ENCODE measurements at places on chromosomes 11 and 22.

DNA sequence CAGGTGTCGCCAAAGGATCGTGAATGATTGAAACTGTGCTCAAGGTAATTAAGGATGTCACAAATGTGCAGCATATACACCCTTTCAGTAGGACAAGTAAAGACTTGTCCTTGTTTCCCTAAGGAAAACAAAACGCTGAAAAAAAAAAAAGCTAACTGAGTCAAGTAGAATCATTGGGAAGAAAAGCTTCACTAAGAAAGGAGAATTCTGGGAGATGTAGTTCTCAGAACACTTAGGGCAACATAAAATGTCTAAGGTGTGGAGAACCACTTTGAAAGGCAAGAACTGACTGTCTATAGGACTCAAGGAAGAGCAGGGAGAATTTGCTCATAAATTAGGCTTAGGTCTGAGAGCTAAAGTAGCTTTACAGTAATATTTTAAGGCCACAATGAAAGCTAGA, 2.9 kb upstream of the OR5T1 start:
- DNase-seq, result no peak

DNA sequence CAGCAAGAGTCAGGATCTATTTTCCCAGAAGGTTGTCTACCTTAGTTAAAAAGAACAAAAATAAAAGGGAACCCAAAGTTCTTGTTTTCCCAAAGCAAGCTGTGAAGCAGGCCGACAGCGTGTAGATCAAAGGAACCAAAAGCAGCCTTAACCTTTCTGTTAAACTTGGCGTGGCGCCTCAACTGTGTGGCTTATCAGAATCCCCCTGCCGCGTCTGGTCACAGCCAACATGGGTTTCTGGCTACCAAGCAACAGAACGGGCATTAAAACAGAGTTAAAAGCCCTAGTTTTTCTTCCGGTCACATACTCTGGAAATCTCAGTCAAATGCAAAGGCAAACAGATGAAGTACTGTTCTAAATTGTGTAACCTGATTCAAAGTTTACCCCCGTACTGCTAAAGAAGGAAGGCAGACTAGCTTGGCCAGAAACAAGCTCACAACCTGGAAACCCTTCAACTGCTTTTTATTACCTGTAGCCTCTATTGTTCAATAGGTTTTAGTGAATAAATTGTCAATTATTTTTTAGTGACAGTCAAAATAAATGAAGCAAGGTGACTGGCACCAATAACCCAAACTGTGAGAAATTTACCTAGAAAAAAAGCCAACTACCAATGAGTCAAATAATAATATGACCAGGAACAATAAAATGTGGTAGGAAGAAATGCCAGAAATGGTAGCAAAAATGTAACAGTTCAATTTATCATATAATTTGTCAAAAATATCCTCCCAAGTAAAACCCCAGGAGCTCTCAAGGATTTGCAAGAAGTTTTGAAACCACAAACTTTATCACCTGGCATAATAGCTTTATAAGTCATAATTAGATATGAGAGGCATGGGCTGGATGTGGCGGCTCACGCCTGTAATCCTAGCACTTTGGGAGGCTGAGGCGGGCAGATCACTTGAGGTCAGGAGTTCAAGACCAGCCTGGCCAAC, 21.4 kb downstream of the CHKA start:
- no peak for DNase-seq

DNA sequence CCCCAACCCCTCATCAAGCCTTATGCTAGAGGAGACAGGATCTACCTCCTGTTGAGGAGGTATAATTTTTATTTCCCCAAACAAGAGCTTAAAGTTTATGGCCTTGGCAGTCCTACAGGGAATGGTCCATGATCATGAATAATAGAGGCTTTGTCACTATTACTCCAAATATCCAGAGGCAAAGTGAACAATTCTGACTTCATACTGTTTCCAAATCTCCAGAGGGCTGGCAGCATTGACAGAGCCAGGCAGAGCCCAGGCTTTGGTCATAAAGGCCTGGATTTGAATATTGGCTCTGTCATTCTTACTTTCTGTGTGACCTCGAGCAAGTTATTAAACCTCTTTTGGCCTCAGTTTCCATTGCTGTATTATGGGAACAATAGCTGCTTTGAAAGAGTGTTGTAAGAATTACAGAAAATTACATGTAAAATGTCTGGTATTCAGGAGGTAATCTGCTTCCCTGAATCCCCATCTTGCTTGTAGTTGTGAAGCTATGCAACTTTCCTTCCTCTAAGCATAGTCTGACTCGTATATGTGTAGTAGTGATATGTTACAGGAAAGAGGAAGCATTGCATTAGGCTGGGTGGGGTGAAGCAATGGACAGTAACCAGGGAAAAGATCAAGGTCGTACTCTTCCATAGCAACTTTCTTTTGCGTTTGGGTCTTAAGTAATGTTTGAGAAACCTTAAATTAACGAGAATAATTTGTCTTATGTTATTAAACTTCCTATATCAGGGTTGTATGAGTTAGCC, 88.8 kb downstream of the CD44 start:
- DNase-seq, result no peak

GRCh38 chr22:50304528-50305392, 2.7 kb downstream of the PLXNB2 start:
- no peak for DNase-seq

DNA sequence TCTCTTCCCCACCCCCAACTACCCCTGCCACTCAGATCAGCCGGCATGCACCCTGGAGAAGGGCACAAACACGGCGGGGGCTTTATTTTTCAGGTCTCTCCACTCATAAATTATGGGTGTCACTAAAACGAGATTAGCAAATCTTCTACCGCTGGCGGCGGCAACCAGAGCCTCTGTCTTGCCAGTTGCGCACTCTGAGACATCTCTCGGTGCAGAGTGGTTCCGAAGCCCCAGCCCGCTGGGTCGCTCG, 125.3 kb upstream of the C11orf58 start:
- no peak for DNase-seq

GRCh38 chr11:117523680-117524079, 196.0 kb downstream of the CEP164 start:
- DNase-seq, result no peak

All from stimulated activated CD4-positive, alpha-beta T cell treated with anti-CD3 and anti-CD28 coated beads, Interleukin-1b, Interleukin-23, amount 100 ng/mL, for 24 hours (primary cell).